ENCODE measurements at places on chromosomes 1 and 21.
A peak's percentile ranks its signal among the peaks of the same experiment; 100 is the strongest.

DNA sequence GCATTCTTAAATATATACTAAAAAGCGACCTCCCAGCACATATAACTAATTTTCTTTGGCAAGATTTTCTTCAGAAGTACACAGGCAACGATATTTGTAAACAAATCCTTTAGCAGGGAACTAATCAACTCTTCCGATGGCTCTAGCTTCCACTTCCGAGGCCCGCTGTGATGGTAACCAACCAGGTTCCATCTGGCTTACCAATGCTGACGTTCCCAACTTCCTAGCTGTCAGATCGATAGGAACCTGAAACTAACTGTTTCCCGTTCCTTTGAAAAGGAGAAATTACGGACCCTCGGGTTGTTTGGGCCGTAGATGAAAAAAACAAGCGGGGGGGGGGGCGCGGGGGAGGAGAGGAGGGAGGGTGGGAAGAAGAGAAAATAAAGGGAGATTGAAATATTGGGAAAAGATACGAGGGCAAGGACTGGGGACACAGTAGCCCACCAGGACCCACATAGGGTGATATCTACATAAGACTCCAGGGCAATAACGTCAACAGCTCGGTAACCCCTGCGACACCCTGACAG is 513 bp downstream of the GTF2B start:
- peak; percentile 26 for DNase-seq

DNA sequence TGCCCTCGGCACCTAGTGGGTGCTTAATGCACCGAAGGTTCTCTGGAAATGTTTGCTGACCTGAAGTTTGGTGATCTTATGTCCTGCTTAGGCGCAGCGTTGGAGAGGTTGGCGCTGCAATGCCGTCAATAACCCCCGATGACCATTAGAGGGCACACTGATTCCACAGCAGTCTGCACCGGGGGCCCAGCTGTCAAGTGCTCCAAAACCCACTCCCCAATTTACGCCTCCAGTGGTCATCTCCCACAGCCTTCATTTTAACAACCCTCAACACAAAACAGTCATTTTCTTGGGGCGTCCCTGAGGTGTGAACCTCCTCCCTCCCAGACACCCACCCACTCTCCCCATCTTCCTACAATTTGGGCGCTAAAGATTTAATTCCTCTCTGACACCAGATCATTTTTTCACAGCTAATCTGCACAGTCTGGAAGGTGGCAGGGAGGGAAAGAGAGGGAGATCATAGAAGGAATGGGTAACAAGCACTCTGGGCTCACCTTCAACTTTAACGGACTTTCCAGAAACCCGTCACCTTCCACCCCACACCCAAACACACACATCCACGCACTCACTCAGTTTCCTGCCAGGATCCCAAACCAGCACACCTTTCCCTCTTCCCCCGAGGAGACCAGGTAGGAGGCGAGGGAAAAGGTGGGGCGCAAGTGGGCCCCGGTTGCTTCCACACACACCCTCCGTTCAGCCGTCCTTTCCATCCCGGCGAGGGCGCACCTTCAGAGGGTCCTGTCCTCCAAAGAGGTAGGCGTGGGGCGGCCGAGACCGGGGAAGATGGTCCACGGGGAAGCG is 570 bp upstream of the NPR1 start:
- DNase-seq: peak; percentile 77

DNA sequence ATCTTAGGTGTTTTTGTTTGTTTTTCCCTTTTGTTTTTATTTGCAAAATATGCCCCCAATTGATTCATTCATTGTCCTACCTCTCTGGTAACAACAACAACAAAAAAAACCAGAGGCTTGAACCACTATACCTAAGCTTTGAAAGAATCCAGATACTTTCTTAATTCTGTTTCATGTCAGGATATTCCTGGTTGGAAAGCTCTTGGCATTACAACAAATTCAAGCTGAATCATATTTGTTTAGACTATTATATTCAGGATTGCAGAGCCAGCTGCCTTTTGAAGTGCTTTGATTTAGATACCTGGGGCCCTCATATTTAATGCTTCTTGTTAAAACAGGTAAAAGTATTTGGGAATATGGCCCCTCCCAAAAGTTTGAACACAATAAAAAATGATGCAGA is 22.9 kb upstream of the ZNF326 start:
- no peak for DNase-seq

GRCh38 chr1:25811384-25812082 is 8.2 kb upstream of the MTFR1L start:
- no peak for DNase-seq

DNA sequence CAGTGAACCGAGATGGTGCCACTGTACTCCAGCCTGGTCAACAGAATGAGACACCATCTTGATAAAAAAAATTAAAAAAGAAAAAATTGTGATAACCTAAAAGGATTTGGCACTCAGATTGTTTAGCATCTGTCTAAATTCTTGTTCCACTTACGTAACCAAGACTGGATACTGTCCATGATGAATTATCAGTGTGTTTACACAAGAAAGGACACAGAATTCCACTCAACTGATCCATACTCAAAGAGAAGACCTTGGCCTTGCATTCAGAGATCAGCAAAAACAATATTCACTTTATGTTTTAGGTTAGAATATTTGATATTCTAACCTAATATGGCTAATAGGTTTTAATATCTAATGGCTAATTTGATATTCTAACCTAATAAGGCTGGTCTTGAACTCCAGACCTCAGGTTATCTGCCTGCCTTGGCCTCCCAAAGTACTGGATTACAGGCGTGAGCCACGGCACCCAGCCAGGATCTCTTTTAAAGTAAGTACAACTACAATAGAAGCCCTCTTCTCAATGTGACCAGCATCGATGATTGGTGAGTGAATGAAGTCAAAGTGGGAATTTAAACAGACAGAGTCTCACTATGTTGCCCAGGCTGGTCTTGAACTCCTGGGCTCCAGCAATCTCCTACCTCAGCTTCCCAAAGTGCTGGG is 43.1 kb upstream of the COX20 start:
- DNase-seq: no peak

- no peak for DNase-seq
Observed at GRCh38 chr21:42939582-42940413, 14.4 kb upstream of the ERVH48-1 start.

- peak; percentile 77 for DNase-seq
Observed at GRCh38 chr1:25675729-25676476, 59.3 kb downstream of the MAN1C1 start.

- no peak for DNase-seq
Observed at GRCh38 chr21:25428537-25428936, 178.7 kb downstream of the MRPL39 start.

DNA sequence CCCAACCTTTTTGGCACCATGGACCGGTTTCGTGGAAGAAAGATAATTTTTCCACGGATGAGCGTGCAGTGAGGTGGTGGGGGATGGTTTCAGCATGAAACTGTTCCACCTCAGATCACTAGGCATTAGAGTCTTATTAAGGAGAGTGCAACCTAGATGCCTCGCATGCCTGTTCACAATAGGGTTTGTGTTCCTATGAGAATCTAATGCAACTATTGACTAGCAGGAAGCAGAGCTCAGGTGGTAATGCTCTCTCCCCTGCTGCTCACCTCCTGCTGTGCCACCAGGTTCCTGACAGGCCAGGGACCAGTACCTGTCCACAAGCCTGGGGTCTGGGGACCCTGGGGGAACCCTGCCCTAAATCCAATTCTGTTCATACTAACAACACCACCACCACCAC is 377.8 kb downstream of the OLFM3 start:
- DNase-seq: no peak

DNA sequence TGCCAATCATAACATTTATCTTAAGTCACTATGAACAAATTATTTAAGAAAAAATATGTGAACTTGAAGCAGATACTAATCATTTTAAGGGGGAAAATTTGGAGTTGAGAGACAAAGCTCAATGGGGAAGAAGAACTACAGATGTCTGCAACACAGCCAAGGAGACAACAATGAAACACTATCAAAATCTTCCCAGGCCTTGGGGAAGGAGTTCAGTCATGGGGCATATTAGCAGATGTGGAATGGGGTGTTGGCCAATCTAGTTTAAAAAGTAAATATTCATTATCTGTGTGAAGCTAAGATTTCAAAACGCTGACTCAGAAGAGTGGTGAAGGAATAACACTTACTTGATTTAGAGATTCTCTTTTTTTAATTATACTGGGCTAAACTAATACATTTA is 671.6 kb upstream of the ZP4 start:
- DNase-seq: no peak

- DNase-seq: no peak
Observed at GRCh38 chr21:27743971-27744564, 777.2 kb upstream of the ADAMTS5 start.

GRCh38 chr1:201906336-201906735 is 17.6 kb downstream of the SHISA4 start:
- DNase-seq: no peak

DNA sequence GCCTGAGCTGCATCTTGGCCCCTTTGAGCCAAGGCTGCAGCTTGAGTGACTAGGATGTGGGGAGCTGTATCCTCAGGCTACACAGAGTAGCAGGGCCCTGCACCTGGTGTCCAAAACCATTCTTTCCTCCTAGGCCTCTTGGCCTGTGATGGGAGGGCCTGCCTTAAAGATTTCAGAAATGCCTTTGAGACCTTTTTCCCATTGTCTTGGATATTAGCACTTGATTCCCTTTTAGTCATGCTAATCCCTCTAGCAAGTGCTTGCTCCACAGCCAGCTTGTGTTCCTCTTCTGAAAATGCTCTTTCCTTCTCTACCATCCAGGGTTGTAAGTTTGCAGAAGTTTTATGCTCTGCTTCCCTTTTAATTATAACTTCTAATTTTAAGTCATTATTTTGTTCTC is 21.7 kb upstream of the KIRREL1 start:
- DNase-seq: no peak

DNA sequence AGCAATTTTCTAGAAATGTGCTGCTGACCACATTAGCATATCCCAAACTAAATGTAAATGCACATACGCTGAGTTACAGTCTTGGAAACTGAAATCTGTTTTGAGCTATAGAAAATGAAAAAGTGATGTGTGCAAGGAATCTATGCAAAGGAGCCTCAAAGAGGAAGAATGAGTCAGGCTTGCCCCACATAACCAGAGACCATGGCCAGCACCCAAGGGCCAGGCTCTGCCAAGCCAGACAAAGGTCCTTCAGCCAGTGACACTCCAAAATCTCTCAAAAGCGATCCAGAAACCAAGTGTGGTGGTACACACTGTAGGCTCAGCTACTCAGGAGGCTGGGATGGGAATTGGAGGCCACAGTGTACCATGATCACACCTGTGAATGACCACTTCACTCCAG is 195.2 kb downstream of the TOMM20 start:
- DNase-seq: peak; percentile 77

GRCh38 chr1:94623560-94624148 is 82.1 kb upstream of the F3 start:
- no peak for DNase-seq

DNA sequence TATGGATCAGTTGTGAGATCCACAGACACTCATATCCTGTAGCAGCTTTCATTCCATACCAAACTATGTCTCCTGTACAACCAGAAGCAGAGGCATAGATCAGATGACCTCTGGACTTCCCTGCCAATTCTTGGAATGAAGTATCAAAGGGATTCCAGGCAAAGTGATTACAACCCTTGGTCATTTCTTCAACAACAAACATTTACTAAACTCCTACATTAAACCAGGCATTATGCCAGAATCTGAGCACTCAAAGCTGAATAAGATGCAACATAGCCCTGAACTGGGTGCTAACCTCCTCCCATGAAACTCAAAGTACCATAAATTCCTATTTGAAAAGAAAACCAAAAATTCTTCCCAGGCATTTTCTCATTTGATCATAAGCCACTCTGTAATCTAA is 121.2 kb upstream of the SGIP1 start:
- DNase-seq: no peak

- DNase-seq: no peak
Observed at GRCh38 chr1:119515221-119515620, 8.2 kb downstream of the HSD3B1 start.

- no peak for DNase-seq
Observed at GRCh38 chr1:86357796-86358195, 38.3 kb downstream of the ODF2L start.

DNA sequence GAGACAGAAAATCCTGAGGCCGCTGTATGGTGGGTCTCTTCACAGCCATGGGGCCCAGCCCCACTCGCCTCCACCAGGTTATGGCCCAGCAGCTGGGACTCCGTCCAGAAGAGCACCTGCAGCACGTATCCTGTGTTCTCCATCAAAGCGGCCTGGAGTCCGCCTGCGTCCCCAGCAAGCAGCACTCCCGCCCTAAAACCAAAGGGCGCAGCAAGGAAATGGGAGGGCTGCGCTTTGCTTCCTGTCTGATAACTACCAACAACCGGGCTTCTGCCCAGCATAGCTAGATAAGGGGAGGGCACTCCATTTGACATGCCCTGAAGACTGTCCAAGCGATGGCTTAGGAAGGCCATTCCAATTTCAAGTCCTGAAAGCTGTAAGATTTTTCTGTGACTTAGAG is 119.9 kb downstream of the KCNJ15 start:
- DNase-seq: no peak

DNA sequence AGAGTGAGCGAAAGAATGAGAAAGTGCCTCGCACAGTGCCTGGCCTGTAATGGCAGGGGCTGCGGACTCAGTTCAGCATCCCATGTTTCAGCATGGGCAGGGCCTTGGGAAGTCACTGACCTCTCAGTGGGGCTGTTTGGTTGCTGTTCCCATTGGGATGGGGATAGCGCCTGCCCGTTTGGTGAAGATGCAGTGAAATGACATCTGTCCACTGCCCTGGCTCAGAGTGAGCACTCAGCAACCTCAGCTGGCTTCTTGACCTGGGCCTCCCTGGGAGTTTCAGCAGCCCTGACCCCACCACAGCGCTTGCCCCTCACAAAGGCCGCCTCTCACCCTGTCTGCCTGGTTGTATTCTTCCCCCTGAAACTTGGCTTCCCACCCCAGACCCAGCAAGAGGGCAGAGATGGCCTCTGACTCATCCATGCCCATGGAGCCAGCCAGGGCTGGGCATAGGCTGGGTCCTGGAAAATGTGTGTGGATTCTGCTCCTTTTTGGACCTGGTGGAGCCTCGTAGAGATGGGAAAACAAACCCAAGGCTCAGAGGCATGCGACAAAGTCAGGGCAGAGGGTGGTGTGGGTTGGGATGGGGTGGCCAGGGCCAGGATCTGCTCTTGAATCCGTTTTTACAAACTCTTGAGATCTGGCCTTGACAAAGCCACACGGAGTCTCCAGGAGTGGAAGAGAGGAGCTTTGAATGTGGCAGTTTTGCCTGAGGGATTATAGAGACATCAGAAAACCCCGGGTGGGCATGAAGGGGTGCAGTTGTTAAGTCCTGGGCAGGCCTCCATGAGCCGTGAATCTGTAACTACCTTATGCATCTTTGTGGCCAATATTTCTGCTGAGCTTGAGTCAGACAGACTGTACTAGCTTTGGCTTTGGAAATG is 1.2 kb downstream of the XKR8 start:
- no peak for DNase-seq
